ENCODE measurements at places on chromosomes 12 and 14.

- no peak for DNase-seq
Measured at GRCh38 chr12:3685830-3686229, 67.1 kb downstream of the CRACR2A start.

DNA sequence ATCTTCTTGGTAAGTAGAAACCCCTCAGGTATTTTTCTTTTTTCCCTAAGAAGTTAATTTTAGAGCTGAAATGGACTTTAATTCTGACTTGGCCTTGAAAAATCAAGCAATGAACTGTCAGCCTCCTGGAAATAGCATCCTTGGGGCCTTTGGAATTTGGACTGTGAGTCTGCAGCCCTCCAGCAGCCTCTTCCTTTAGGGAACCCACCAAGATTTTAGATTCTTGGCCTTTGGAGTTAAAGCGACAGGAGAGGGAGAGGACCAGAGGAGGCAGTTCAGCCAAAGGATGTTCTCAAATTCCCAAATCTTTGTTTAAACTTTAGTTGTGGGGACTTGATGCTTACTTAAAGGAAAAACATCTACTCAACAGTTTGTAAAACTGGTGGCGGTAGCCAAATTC lies 288.6 kb downstream of the AACS start:
- no peak for DNase-seq

DNA sequence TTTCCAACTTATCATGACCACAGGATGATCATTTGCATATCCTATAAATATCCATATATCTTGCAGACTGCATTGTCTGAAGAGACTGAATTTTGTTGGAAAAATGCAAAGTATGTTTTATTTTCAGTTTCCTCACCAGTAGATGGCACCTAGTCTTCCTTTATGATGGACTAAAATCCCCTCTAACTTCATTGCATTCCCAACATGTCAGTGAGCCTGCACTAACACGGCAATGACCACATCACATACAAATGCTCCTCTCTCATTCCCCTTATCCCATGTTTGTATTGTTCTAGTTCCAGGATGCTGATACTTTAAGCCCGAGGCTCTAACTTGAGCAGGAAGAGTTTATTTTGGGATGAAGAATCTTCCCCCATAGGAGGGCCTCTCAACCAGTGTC lies 24.7 kb upstream of the MYBPC1 start:
- DNase-seq, result no peak

DNA sequence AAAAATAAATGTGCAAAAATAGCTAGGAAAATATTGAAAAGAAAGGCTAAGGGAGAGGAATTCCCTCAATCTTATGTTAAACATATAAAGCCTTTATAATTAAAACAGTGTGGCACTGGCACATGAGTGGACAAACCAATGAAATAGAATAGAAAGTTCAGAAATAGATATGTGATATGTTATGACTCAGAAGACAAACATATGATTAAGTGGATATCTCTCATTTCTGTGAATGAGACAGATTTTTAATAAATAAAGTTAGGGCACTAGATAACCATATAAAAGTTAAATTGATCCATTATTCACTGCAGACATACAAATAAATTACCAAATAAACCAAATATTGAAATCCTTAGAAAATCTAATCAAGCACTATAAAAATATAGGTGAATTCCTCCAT lies 73.0 kb downstream of the ALG10B start:
- DNase-seq, result no peak

GRCh38 chr12:56315249-56315621 lies 553 bp downstream of the CNPY2 start:
- DNase-seq, result no peak

GRCh38 chr14:21668377-21668776 lies 5.2 kb downstream of the OR4E1 start:
- DNase-seq, result no peak

DNA sequence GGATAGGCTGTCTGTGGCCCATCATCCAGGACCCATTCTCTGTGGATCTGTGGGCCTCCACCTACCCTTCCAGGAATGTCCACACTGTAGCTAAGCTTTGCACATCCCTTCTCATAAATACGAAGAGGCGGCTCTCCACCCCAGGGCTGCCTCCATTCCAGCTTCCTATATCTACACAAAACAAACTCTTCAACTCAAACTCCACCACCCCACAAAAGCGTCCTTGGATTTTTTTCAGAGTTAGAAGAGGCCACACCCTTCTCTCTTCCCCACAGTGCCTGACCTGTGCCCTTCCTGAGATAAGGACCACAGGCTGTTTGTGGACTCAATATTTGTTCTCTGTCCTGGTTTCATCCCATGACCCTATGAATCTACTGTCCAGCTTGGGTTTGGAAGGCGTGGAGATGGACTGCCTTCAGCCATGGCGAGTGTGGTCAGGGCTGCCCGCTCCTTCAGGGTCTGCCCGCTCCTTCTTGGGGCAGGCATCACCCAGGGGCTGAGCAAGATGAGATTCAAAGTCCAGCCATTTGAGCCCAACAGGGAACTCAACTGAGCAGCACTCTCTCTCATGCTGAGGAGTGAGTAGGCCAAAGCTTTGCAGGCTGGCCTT lies 13.0 kb upstream of the SERPINA12 start:
- DNase-seq, result no peak

DNA sequence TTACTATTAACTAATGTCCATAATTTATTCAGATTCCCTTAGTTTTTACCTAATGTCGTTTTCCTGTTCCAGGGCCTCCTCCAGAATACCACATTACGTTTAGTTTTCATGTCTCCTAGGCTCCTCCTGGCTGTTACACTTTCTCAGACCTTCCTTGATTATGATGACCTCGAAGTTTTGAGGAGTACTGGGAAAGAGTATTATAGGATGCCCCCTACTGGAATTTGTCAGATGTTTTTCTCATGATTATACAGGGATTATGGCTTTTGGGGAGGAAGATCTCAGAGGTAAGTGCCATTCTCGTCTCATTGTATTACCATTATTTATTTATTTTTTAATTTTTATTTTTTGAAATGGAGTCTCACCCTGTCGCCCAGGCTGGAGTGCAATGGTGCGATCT lies 17.7 kb upstream of the C1S start:
- DNase-seq, result no peak

DNA sequence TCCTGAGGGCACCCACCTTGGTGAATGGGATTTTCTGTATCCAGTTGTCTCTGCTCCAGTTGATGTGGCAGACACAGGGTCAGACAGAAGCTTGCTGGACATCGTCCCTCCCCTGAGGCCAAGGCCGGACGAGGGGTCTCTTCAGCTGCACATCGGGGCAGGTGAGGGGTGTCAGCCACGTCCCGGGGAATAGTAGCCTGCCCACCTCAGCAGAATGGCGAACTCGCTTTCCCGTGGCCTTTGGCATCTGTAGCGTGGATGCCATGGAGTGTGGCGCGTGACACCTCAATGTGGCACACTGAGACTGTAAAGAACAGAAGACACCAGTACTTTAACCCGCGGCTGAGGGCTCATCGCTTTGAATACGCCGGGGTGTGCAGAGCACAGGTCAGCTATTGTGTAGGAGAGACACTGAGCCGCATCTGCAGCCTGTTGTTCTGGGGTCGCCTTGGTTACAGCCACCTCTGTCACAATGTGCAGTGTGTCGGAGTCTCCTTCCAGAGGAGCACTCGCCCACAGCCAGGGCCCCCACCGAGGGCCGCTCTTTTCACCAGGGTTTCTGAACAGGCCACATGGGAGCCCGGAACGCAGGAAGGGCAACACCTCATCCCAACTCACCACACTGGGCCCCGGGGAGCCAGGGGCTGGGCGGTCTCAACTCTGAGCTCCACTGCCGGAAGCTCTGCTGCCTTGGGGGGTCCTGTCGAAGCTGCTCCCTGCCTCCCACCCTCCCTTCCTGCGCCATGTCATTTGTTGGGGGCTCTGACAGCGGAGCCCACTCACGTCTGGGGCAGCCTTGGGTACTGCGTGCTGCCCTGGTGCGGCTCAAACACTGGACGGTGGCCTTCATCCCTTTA lies 77.0 kb downstream of the ADGRD1 start:
- no peak for DNase-seq

DNA sequence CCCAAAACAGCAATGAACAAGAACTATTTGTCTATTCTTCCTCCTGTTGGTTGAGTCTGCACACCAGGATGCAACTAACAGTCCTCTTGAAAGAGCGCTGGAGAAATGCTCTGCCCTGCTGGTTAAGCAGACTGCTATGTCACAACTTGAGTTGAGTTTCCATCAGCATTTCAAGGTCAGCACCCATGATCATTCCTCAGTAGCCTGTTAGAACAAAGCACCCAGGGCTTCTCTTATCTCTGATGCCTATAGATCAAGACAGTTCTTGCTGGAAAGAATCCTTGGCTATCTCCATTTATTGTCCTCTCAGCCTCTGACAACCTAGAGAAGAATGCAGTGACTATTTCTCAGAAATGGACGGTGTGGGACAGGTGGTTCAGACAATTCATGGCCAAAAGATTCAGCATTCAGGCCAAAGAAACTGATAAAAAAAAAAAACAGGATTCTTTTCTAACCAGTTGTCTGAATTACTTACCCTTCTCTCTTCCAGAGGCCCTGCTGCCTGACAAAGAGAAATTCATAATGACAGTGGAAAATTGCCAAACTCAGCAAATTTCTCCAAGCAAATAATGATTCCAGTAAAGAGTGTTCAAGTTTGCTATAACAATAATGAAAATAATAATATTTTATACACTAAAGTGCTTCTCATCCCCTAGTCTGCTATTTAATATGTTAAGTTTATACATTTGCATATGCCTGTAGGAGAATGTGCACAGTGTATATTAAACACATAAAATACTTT lies 306.7 kb downstream of the EMP1 start:
- no peak for DNase-seq

DNA sequence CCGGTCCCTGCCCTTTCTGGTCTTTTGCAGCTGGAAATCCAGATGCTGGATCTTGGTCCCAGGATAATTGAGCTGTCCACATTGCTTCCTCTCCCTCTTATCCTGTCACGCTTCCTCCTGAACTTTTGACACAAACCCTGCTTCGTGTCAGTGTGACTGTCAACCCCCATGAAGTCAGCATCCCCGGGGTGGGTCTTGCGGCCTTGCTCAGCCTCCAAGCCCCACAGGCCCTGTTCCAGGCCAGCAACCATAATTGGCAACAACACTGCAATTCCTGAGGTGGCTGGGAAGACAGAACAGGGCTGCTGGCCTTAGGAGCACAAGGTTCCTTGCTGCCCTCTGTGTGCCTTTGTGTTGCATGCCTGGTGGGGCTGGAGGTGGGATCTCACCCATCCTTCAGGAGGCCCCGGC lies 74.9 kb downstream of the NTF3 start:
- no peak for DNase-seq

- no peak for DNase-seq
Measured at GRCh38 chr12:54443446-54443845, 24.4 kb upstream of the ITGA5 start.

GRCh38 chr12:101773650-101774162 lies 34.4 kb upstream of the SYCP3 start:
- peak; percentile 38 for DNase-seq

DNA sequence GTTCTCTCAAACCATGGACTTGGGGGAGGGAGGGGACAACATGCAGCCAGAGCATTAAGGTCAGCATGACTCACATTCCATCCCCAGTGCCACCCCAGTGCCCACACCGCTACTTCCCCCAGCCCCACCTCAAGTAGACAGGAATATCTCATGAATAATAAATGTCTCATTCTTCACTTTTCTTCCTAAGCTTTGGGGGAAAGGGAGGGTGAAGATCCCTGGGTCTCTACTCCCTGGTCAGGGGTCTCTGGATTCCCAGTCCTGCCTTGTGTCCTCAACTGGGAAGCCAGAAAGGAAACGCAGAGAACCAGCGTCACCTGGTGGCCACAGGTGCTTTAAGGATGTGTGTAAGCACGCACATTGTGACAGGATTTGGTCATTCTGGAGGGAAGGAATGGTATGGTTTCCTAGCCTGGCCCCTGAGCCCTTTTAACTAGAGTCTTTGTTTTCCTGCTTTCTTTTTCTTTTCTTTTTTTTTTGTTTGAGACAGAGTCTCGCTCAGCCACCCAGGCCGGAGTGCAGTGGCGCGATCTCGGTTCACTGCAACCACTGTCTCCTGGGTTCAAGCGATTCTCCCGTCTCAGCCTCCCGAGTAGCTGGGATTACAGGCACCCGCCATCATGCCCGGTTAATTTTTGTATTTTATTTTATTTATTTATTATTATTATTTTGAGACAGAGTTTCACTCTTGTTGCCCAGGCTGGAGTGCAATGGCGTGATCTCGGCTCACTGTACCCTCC lies 3.4 kb downstream of the GPR84 start:
- DNase-seq, result no peak

DNA sequence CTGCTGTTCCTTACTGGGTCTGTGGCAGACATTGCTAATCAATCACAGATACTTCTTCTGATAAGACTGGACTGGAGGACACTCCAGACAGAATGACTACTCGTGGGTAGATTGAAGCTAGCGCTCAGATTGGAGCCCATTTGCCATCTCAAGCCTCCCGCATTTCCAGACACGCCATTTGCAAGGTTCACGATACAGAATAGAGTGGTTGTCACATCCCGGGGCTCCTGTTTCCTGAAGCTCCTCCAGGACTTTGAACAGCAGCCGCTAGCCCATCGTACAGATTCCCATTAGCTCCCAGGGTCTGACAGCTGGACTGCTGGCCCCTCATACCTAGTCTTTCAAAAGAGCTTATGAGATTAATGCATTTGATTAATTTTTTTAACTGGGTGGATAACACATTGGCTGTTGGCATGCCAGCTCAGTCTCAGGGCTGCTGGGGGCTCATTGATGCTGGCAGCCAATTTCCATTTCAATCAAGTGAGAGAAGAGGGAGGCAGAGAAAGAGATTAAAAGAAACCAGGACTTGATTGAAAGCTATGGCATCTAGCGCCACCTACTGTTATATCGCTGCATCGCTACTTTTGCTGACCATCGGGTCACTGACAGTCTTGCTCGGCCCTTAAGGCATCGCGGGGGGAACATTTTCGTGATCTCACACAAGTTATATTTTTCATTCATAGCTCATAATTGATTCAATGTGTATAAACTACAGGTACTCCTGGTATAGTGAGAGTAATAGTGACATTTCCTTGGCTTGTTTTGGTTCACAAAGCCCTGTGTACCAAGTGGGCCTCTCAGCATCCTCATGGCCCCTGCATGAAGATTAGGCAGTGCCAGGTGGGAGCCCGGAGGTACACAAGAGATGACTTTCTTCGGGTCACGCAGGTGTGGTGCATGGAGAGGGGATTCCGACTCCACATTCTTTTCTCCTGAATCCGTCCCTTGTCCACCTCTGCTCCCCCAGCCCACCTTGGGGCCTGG lies 78.6 kb downstream of the CCDC60 start:
- no peak for DNase-seq

DNA sequence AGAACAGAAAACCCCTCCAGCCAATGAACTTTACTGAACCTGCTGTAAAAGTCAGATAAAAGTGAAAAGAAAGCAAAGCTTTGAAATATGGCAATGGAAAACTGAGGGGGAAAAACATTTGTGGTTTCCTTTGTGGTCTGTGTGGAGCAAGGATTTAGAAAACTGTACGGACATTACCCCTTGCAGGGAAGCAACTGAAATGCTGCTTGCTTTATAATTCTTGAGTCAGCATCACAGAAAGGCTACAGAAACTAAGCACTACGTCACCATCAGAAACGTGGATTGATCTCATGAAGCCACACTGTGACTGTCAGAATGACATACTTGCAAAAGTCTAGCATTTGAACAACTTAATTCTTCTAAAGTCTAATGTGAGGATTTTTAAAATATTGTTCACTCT lies 2.4 kb upstream of the KCNC2 start:
- DNase-seq, result no peak

GRCh38 chr12:99427104-99427503 lies 220.4 kb upstream of the GARIN6 start:
- no peak for DNase-seq

Measured in stimulated activated CD4-positive, alpha-beta T cell treated with anti-CD3 and anti-CD28 coated beads, Interleukin-1b, Interleukin-23, amount 100 ng/mL, for 24 hours (primary cell).